ENCODE measurements at places on chromosomes 7 and 10. TPM values are rescaled to one million over a fixed set of nuclear protein-coding genes. Genes with fewer than 3 reads are reported as not detected.

The PTPRZ1 gene
- polyA plus RNA-seq: not detected

The UPK3BL2 gene
- 1.8 TPM for polyA plus RNA-seq

The PGAM2 gene
- not detected for polyA plus RNA-seq

The OGA gene
- 82.6 TPM for polyA plus RNA-seq

The ASB10 gene
- polyA plus RNA-seq: not detected

The C10orf105 gene
- 0.01 TPM for polyA plus RNA-seq

The ACBD7 gene
- polyA plus RNA-seq: 0.58 TPM

Data from AG04450 (cell line).